ENCODE measurements at places on chromosomes 16 and 17.

DNA sequence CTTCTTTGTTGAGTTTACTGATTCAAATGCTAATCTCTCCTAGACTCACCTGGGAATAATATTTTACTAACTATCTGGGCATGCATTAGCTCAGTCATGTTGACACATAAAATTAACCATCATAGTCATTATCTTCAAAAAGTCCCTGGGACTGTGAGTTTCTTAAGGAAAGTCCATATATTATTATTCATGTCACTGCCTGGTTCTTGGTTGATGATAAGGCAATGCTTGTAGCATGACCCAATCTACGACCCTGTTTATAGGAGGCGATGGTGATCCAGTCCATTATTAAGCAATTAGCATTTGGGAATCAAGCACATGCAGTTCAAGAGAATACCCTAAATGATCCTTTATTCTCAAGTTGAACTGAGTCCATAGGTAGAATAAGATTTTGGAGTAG, 54.8 kb upstream of the MPHOSPH6 start:
- no peak for DNase-seq

DNA sequence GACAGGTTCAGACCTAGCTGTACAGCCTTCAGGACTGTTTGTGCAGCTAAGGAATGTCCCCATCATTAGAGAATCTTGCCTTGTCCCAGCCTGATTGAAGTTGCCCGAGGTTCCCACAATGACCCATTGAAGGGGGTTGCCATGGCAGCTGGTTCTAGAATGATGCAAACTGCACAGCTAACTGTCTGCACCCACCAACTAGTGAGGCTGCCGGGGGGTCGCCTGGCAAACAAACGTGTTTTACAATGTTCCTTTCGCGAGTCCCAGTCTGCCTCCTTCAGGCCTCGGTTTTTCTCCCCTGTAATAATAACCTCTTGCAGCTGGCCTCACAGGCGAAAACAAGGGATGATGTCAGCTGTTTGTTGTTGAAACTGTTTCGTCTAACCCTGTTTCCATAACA, 5.5 kb downstream of the C16orf96 start:
- DNase-seq = no peak

DNA sequence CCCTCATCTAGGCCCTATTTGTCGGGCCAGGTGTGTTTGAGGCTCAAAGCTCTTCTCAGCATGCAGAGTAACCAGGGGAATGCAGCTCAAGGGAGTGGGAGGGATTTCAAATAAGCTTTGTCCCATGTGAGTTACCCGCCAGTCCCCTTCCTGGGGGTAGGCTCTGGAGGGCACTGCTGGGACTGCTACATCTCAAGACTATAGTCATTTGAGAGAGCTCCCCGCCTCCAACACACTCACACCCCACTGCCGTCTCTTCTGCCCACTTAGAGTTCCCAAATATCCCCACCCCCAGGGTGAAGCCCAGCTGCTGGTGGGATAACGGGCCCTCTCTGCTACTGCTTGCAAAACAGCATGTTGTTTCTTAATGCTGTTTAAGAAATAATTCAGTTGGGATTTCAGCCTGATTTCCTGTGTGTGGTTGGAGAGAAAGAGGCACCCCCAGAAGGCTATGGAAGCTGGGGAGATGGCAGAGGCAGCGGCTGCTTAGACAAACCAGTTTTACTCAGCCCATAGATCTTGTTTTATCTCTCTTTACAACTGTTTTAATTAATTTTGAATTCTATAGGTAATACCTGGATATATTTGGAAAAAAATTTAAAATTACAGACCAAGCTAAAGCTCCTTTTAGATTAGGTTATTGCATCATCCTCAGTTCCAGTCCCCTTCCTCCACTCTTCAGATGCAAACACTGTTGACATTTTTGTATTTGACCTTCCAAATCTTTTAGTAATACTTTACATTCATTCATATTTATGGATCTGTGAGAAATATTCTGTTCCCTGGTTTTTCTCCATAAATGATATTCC, 4.1 kb upstream of the MPO start:
- DNase-seq = no peak

- no peak for DNase-seq
Observed at GRCh38 chr17:18190628-18191235, 7.1 kb downstream of the ALKBH5 start.

DNA sequence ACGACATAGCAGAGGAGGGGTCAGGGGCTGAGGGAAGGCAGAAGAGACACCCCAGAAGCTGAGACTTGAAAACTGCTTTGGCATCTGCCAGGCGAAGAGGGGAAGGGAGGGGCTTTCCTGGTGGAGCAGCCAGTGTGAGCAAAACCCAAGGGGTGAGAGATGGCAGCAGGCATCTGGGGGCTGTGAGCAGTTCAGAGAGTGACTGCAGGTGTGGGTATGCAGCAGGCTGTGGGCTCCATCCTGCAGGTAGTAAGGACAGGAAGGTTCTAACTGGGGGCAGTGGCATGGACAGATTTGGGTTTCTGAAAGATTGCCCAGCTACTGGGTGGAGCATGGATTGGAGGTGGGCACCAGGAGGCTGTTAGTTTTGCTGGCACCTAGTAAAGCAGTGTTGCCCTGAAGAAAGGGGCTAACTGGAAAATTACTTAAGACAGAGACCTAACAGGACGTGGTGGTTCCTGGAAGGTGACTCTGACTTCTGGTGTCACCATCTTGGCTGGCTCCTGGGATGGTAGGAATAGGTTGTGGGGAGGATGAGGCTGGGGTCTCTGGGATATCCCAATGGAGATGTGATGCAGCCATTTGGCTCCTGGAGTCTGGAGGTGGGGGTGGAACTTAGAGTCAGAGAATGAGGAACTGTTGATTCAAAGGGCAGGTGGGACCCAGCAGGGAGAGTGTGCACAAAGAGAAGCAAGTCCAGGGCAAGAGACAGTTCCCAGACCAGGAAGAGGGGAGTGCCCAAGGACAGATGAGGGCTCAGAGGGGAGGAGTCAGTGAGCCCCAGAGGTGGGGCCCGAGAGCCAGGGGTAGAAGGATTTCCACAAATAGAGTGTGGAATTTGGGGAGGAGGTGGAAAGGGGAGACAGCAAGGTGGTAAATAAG, 11.2 kb downstream of the BCL7C start:
- no peak for DNase-seq

DNA sequence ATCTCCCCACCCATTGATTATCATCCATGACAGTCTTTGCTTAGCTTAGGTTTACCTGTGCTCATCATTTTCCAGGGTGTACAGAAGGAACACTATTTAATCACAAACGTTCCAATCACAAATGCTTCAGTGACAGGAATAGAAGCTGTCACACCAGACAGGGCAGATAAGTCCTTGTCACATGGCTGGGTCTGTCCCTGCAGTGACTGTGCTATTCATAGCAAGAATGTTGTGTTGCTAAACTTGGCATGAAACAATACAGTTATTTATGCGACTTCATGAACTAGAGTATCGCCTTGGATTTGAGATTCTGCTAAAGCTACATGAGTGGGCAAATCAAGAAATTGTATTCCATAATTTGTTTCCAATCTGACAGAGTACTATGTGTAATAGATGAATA, 108.4 kb downstream of the CDH13 start:
- DNase-seq = no peak

GRCh38 chr16:4936991-4937781, at the start of gene PPL:
Gene PPL, minus strand, starts transcription at chr16:4937148. Its CDS starts 103 bp downstream, at chr16:4937045.
- peak; percentile 93 for DNase-seq

- DNase-seq = no peak
Observed at GRCh38 chr17:12958786-12959185, 59.0 kb downstream of the ELAC2 start.

DNA sequence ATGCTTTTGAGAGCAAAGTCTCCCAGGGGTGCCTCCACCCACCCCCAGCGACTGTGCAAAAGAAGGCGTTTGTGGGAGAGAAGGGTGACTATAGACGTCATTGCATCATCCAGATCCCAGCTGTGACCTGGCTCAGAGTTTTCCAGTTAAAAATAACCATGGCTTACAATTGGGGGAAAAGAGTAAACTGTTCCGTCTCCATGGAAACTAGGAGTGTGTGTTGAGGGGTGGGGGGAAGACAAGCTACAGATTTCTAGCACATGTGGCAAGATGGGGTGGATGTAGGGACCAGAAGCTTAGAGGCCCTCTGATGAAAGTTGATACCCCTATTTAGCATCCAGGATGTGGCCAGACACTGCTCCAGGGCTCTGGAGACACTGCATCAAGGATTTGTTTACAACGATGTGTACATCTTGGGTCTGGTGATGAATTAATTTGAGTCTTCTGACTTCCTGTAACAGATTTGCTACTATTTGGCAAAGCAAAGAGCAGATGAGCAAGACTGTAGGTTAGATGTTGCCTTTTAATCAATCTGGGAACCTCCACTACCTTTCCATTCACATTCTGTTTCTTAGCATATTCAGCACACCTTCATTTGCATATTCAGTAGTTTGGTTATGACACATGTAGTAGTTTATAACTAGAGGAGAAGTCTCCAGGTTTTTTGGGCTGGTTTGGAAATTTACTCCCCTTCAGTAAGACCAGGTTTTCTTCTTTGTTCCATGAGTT, 6.2 kb upstream of the DUSP14 start:
- no peak for DNase-seq

- no peak for DNase-seq
Observed at GRCh38 chr17:60792250-60792898, 114.7 kb downstream of the BCAS3 start.

DNA sequence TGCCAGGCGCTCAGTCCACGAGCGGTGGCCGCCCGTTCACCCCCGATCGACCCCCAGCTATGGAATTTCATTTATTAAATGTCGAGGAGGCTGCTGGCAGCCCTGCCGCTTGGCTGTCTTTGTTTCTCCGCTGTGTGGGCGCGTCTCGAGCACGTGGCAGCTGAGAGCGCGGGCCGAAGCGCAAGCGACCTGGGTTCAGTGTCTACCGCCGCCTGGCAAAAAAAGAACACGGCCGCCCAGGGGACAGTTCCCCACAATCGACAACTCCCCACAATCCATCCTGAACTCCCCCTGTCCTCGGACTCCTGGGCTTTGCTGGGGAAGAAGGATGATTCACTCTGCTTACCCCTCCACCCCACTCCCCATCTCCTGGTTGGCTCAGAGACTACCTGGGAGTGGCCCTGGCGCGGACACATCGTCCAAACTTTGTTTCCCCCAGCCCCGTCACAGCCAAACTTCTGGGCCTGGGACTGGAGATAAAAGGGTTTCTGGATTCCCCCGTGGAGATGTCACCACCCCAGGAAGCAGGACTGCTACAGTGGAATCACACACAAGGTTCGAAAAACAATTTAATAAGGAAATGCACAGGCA, 1.7 kb upstream of the ANKRD13B start:
- peak; percentile 58 for DNase-seq

DNA sequence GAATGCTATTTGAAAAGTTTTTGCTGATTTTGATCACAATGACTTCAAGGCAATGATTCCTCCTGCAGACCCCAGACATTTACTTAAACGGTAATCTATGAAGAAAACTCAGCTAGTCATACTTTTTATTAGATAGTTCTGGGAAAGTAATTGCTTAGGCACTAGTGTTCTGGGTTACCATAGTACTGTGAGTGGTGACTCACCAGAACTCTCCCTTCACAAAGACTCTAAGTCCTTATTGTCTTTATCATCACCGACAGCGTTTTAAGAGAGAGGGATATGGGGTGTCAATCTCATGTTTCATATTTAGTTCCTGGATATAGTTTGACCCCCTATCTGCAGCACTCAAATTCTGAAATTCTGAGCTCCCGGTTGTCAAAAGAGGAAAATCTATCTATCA, 43.0 kb upstream of the CDH8 start:
- no peak for DNase-seq

DNA sequence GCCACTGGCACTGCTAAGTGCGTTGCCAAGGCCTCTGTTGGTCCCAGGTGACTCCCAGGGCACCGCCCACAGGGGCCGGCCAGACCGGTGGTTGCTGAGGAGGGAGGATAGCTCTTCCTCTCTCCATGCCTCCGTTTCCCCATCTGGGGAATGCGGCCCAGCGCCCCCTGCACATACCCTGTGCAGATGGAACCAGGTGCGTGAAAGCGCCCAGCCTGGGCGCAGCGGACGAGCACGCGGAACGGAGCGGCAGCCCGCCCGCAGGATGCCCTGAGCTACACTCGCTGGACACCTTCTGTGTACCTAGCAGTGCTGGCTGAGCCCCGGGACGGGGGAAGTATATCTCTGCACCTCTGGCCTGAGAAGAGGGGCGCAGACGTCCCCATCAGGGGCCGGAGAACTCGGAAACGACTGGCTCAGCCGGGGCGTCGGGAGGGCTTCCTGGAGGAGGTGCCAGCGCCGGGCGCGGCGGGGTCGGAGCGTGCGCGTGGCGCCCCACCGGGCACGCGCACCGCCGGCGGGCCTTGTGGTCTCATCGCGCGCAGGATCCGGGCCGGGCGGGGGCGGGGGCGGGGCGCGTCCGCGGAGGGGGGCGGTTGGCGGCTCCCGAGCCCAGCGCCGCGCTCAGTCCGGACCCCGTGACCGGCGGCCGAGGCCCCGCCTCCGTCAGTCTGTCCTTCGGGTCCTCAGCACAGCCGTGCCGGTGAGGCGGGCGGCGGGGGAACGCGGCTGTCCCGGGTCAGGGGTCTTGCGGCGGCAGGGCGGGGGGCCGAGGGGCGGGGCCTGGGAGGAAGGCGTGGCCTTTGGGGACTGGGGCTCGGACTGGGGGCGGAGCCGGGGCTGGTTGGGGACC, at the start of the genes CCDC78 and HAGHL:
Gene CCDC78 (minus strand): TSS at position 6 of the 853 bp plus-strand sequence. CDS start 76 bp downstream, outside the sequence.
Gene HAGHL (plus strand): TSS at position 669 of the 853 bp plus-strand sequence. CDS start 404 bp downstream, outside the sequence.
- DNase-seq = no peak

DNA sequence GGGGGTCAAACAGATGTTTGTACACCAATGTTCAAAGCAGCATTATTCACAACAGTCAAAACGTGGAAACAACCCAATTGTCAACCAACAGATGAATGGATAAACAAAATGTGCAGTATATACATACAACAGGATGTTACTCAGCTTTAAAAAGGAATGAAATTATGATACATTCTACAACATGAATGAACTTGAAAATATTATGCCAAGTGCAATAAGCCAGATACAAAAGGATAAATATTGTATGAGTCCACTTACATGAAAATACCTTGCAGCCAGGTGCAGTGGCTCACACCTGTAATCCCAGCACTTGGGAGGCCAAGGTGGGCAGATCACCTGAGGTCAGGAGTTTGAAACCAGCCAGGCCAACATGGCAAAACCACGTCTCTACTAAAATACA, 39.9 kb downstream of the UBE2G1 start:
- no peak for DNase-seq

DNA sequence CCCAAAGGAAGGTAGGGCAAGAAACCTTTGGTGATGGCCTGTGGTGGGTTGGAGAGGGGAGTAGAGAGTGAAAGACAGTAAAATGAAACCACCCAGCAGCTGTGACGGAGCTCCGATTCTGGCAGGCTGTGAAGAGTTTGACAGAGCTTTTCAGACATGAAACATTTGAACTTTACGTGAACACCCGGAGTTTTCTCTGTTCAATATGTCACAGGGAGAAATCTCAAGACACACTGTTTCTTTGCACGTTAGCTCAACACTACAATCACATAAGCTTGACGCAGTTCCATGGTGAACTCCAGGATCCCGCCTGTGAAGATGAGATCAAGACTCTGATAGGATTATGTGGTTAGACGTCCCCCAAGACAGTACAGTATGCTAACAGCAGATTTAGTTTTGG, 79.6 kb upstream of the CDH11 start:
- no peak for DNase-seq

- DNase-seq = no peak
Observed at GRCh38 chr16:6857575-6857974, 475.1 kb upstream of the RBFOX1 start.

DNA sequence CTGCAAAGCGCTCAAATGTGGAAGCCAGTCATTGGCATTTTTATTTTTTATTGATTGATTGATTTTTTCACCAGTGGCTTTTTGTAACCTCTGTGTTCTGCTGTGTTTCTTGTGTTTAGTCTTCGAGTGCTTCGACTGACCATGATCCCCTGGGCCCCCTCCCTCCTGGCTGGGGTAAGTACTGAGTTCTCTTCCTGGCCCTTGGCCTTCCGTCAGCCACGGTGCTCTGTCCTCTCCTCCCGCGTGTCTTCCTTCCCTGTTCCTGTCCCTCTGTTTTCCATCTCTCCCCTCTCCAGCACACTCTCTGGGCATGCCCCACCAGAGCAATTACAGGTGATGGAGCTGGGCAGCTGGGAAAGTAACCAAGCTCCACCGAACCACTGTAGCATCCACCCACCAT, 25.8 kb upstream of the CLEC18A start:
- no peak for DNase-seq
